ENCODE measurements at places on chromosomes 6 and 20.

DNA sequence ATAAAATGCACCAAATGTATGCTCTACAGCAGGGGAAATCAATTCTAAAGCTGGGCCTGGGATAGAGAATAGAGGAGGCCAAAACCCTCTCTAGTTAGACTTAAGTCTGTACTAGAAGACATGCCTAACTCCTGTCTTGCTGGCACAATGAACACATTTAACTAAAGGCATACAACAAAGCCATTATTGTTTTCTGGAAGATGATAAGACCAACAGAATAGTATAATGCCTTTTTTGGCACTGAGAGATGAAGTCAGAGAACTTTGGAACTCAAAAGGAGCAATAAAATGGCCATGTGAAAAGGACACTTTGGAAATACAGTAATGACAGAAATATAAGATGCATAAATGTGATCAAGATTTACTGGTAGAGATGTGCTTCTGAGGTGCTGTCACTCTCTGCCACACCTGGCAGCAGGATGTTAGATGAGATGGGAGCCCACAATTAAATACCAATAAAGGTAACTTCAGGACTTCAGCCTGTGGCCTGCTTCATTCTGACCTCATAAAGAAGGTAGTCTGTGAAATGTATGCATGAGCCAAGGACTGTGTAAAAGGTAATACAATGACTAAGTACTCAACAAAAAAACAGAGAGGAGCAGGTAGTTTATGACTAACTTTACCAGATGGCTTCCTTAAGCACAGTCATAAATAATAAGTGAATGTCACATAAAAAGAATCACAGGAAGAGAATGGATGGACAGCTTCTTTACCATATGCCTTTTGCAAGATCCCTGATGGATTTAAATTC lies 333.4 kb downstream of the BCKDHB start:
- DNase-seq = no peak

DNA sequence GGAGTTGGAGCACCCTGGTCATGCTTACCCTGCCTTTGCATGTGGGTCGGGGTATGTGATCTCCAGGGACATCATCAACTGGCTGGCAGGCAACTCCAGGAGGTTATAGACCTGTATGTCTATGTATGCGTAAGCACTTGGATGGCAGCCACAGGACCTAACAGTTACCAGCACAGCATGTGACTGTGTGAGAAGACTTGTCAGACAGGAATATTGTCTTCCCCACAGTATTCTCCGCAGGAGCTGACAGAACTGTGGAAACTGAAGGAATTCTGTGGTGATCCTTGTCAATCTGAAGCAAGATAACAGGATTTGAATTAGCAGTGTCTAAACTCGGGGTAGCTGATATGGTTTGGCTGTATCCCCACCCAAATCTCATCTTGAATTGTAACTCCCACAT lies 59.2 kb downstream of the TMEM244 start:
- DNase-seq = no peak

DNA sequence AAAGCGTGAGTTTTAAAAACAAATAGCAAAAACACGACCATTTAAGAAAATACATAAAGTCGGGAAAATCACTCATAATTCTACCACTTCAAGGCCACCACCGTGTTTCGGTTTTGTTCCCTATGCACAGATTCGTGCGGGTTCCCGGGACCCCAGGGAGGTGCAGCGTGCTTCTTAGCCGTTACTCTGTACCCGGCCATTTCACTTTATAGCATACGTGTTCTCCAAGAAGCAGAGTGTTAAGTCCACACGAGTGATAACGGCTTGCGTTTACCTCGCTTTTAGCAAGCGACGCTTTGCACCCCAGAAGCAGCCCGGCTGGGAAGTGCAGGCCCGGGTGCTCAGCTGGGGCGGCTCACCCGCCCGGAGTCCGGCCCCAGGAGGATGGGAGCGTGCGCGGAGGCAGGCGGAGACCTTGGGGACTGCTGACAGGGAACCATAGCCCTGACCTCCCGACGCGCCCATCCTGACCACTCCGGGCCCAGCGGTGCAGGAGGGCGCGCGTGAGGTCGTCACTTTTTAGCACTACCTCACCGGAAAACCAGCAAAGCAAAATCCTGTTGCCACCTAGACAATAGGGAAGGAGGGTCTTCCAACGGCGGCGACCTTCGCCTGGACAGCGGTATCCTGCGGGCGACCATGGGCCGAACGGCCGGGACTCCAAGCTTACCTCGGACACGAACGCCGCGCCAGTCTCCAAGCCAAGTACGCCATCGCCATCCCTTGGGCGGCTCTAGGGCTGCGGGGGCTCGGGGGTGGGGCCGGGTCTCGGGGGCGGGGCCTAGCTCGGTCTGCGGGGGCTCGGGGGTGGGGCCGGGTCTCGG lies at the start of gene ECI2:
Gene ECI2, minus strand, starts transcription at position 735 of the 824 bp plus-strand sequence. Its CDS starts 15 bp downstream, at position 720.
- no peak for DNase-seq

DNA sequence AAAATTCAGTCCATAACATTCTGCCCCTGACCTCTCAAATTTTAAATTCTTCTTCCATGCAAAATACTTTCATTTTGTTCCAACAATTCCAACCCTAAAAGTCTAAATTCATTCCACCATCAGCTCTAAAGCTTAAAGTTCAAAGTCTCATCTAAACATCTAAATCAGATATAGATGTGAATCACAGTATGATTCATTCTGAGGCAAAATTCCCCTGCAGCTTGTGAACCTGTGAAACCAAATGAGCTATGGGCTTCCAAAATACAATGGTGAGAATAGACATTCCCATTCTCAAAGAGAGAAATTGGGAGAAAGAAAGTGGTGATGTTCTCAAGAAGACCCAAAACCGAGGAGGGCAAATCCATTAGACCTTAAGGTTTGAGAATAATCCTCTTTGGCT lies 309.8 kb downstream of the HIVEP2 start:
- no peak for DNase-seq

DNA sequence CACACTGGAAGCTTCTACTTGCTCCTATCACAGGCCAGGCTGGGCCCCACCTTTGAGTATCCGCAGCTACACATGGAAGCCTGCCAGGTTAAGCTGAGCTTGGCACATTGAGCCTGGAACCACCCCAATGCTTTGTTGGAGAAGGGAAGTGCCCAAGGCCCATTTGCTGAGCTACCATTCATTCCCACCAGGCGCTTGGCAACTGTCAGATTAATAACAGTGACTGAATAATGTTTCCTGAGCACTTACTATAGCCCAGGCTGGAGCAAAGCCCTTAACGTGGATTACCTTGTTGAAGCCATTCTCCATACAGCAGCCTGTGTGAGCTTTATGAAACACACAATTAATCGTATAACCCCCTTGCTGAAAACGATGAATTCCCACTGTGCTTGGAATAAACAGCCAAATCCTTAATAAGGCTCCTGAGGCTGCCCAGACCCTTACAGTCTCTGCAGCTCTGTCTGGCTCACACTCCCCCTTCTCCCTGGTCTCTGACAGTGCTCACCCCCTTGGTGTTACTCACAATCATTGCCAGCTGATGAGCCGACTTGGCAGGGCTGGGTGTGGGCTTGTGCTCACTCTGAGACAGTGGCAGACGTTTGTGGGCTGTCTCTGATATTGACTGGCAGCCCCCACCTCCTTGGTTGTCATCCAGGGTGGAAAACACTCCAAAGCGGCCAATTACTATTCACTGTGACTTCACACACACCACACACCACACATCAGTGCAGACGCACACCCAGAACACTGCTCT lies 357.1 kb downstream of the MAFB start:
- DNase-seq = no peak

DNA sequence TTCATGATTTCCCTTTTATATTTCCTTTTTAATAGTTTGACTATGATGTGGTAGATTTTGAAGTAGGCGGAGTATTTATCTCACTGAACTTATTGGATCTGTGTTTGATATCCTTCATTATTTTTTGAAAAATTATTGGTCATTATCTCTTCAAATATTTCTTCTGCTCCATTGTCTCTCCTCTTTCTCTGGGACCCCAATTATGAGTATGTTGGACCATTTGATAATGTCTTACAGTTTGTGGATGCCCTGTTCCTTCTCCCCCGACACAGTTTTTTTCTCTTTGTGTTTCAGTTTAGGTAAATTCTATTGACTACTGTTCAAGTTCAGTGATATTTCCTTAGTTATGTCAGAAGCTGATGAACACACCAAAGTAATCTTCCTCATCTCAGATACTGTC lies 49.4 kb upstream of the COL10A1 start:
- no peak for DNase-seq

DNA sequence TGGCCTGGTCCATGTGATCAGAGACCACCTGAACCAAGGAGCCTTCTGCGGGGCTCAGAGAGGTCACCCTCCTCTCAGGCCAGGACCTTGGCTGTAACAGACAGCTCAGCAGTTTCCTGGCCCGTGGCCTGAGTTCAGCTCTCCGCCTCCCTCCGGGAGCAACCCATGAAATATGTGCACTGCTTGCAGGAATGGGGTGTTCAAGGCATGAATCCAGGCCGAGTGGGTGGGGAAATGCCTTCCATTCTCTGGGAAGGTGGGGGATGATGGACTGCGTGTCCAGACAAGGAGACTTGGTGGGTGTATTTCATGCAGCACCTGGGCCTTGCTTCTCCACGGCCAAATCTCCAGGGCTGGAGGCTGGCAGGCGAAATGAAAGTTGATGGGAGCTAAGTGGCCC lies 46.0 kb downstream of the SIRPA start:
- DNase-seq = no peak

- no peak for DNase-seq
Measured at GRCh38 chr6:28648035-28648877, 122.6 kb downstream of the GPX5 start.

DNA sequence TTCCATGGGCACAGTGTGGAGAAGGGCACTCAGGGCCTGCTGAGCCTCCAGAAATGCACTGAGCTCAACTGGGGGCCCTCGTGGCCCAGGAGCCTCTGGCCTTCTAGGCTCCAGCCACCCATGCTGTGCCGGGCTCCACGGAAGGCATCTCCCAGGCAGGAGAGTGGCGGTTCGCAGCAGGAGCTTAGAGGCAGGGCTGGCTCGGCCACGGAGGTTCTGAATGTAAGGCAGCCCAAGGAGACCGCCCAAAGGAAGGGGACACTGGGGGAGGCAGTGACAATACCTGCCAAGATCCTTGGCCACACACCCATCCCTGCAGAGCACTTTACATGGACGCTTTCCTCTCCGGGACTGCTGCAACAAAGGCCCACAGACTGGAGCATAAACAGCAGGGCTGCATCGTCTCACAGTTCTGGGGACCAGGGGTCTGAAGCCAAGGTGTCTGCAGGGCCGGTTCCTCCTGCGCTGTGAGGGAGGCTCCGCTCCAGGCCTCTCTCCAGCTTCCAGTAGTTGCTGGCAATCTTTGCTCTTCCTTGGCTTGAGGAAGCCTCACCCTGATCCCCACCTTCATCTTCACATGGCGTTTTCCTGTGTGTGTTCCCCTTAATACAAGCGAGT lies 128.2 kb upstream of the CDH4 start:
- no peak for DNase-seq

Data from amniotic stem cell (primary cell).